ENCODE measurements at places on chromosomes 7 and 10.

DNA sequence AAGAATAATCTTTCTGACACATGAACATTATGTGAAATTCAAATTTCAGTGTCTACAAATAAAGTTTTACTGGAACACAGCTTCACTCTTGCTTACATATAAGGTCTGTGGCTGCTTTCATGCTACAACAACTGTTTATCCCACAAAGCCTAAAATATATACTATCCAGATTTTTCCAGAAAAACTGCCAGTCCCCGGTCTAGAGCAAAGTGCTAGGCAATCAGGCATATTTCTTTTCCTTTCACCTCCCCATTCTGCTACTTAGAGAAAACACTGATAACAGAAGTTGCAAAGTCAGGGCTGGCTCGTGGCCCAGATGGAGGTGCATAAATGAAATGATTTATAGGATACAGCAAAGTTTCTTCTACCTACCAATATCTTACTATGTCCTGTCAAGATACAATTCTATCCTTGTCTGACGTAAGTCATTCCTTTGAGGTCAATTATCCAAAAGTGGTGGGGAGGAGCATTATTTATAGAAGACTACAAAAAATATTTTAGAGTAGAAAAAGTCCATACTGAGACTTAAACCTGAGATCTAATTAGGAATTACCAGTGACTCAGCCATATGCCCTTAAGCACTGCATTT lies 384.1 kb downstream of the NXPH1 start:
- no peak for DNase-seq

- DNase-seq: no peak
Measured at GRCh38 chr7:37282093-37282444, 166.6 kb downstream of the ELMO1 start.

- no peak for DNase-seq
Measured at GRCh38 chr7:152551304-152552036, 115.7 kb upstream of the KMT2C start.

- DNase-seq: no peak
Measured at GRCh38 chr7:150831851-150832250, 20.5 kb upstream of the AOC1 start.

- DNase-seq: no peak
Measured at GRCh38 chr7:100678291-100678984, 4.9 kb downstream of the GNB2 start.

GRCh38 chr10:15440204-15440711 lies 69.2 kb upstream of the FAM171A1 start:
- no peak for DNase-seq

DNA sequence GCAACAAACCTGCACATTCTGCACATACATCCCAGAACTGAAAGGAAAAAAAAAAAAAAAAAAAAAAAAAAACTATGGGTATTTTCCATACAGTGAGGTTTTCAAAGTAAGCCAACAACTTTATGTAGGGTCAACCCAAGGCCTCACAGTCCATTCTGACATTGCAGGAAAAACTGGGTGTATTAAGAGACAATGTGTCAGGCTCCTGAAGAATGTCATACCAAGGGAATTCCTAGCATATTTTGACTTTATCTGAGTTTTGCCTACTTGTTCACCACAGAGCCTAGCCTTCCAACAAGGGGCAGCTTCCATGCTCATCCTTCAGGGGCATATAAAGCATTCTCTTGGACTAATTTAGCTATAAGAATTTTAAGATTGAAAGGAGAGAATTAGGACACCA lies 368.9 kb downstream of the PLXDC2 start:
- DNase-seq: no peak

DNA sequence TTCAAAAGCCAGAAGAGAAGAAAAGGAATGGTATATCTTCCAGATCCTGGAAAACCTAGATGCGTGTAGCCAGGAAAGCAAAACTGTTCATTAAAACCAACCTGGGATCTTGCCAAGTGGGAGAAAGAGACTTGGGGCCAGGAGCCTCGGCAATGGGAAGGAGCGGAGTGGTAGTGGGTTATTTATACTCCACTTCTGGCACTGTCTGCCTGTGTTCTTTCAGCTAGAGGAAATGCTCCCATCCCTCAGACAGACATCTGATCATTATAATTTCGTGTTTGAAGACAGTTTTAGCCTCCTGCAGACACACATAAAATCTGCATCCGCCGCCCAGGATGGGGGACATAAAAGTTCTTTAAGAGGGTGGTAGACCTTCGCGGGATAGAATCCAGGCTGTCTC lies 421.6 kb downstream of the RPS24 start:
- DNase-seq: no peak

Data from CD4-positive, alpha-beta T cell treated with Interferon alpha-2 for 1 hour (primary cell).